ENCODE measurements at places on chromosomes 3 and 15.

DNA sequence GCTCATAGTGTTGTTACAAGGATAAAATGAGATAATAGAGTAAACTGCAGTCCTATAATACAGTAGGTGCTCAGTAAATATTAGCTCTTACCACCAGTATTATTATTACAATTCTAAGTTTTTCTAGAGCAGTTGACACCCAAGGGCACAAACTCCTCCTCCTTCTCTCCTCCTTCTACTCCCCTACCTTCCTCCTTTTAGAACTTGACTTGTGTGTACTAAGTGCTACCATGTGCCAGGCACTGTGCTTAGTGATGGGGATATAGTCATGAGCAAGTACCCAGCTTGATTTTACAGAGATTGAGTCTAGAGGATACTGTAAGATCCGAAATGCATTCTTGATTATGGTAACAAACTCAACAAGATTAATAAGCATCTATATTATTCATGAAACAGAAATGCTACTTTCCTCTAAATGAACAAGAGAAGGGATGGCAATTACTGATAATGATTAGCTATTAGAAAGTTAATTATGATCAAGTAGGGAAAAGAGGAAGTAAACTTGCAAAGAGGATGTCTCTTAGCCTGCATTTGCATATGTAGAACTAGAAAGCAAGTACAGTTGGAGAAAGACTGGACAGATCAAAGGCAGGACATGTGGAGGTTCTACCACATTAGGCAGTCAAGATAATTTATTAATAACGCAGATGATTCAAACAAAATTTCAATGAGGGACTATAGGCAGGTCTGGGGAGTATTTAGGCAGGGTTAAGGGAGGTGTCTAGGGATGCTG lies 72.3 kb downstream of the CLDN11 start:
- DNase-seq: peak; percentile 38

GRCh38 chr3:41202834-41203345 lies 3.6 kb downstream of the CTNNB1 start:
- DNase-seq: peak; percentile 38

- no peak for DNase-seq
Measured at GRCh38 chr15:39442898-39443297, 138.0 kb upstream of the THBS1 start.

- DNase-seq: no peak
Measured at GRCh38 chr3:48567090-48567489, 3.5 kb upstream of the UCN2 start.

DNA sequence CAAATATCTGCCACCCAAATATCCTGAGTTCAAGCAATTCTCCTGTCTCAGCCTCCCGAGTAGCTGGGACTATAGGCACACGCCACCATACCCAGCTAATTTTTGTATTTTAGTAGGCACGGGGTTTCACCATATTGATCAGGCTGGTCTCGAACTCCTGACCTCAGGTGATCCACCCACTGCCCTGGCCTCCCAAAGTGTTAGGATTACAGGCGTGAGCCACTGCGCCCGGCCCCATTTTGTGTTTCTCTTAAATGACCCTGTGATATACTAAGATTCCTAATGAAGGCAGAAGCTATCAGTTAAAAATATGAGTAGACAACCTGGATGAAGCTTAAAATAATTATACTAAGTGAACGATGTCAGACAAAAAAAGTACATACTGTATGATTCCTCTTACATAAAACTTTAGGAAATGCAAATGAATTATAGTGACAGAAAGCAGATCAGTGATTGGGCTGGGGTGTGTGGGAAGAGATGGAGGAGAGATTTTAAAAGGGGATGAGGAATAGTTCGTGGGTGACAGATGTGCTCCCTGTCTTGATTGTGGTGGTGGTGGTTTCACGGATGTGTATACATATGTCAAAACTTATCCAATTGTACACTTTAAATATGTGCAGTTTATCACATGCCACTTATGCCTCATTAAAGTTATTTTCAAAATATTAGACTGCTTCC lies 3.8 kb upstream of the KLHL40 start:
- DNase-seq: no peak

GRCh38 chr15:25173241-25174028 lies 218.6 kb downstream of the SNRPN start:
- no peak for DNase-seq

DNA sequence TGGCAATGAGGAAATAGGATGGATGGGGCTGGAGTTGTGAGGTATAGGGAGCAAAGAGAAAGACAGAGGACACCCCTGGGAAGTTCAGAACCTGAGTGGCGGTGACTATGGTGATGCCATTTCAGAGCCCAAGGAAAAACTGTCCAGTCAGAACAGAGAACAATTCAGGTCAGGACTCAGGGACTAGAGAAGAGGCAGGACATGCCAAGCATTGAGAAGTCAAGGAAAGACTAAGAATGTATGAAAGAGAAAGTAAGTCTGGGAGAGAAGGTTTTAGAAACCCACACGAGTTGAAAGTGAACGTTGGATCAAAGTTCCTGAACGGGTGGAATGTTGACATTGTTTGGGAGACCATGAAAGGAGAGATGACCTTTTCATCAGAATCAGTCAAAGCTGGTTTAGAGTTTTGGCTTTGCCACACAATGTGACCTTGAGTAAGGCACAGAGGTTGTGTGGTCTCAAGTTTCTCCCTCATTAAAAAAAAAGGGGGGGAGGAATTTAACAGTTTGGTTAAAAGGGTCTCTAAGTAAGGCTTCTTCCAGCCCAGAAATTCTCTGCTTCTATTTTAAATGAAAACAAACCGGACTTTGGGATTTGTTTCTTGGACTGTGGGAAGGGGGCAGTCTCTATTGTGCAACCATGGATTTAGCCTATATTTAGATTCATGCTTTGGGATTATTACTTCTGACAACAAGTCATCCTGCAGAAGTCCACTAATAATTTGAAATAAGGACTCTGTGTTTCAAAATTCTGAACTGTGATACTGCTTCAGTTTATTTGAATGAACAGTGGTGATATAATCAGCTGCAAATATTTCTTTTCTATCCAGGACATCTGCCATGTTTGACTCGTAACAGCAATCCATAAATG lies 315.9 kb upstream of the TBL1XR1 start:
- no peak for DNase-seq

GRCh38 chr3:31550452-31551251 lies 17.9 kb downstream of the STT3B start:
- peak; percentile 62 for DNase-seq

DNA sequence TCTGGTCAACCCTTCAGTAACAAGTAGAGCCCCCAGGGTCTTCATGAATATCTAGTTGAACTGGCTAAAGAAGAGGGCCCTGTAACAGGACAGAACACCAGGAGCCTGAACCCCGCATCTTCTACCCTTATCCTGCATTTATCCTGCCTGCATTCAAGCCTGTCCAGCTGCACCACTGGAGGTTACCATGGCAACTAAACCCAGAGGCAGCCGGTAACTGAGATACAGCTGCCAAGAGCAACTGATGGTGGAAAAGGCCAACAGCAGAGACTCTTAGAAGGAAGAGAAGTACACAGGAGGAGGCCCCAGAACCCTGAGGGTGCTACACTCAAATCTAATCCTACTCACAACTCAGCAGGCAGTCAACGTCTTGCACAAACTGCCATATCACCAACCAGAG lies 3.7 kb upstream of the PRKAR2A start:
- DNase-seq: peak; percentile 3

DNA sequence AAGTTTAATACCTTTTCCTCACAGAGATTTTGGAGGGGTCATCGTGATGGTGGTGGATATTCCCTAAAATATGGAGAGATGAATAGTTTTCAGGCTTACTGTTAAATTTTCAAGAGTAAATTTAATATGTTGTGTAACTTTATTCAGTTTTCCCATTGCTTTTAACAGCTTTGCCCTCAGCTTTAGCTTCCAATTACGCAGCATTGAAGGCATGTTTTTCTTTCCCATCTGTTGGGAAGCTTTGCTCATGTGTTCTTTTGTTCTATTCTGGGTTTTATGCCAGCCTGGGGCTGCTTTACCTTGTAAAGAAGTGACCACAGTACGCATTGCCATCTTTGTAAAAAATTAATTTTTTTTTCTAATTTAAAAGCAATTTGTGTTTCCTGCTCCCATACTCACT lies 151.5 kb downstream of the B3GALNT1 start:
- no peak for DNase-seq

- no peak for DNase-seq
Measured at GRCh38 chr3:6518709-6519345, 342.1 kb upstream of the GRM7 start.

DNA sequence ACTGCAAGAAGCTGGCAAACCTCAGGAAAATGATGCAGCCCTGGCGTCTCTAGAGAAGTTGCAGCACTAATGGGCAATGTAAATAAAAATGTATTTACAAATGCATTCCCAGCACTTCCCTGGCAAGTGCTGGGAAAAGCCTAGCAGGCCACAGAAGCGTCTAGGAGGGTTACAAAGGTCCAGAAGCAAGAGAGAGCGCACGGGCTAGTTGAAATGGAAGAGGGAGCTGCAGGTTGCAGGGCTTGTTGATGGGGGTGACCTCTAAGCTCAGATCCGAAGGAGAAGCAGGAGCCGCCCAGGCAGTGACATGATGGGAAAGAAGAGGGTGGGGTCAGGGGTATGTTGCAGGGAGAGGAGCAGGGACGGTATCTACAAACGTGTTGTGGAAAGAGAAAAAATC lies 2.7 kb upstream of the KNL1 start:
- DNase-seq: no peak

- DNase-seq: peak; percentile 33
Measured at GRCh38 chr3:16866571-16866970, 18.2 kb upstream of the PLCL2 start.

DNA sequence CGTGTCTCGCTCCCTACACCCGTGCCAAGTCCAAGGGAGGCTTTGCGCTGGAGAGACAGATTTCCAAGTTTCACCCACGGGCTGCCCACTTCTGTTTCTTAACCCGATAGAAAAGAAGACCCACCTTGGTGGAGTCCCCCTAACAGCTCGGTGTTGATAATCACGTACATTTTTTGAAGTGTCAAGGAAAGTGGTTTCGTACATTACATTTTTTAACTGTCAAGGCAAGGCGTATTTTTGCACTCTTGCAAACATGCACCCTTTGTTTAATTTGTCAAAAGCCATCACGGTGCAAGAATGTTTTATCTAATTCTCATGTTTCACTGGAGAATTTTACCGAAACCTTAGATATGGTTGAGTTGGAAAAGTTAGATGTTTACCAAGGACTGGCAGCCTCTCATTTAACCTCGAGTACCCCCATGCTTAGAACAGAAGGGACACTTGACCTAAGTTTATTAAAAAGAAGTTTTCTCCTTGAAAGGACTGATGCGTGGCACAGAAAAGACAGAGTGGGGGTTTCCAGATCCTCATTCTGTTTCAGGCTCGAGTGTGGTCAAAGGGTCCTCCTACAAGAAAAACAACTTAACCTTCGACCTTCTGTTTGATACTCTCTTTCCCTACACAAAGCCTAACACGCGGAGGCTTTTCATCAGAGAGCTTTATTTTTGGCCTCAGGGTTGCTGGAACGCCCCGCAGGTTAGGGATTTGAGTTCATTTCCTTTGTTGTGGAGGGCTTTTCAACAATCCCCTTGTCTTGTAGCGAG lies 882 bp downstream of the GXYLT2 start:
- no peak for DNase-seq

DNA sequence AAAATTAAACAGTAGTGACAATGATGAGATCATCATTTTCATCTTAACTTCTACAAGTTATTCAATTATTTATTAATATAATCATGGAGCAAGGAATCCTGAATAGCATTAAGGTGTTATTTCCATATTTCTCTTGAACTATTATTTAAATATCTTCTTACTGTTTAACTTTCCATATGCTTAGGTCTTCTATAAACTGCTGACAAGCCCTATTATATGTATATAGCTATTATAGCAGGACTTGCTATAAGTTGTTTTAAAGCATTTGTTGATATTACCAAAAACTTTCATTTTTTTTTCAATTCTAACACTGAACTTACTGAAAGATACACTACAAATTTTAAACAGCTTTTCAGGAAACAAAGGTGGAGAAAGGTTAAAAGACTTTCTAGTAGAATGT lies 76.7 kb downstream of the PLD1 start:
- no peak for DNase-seq

DNA sequence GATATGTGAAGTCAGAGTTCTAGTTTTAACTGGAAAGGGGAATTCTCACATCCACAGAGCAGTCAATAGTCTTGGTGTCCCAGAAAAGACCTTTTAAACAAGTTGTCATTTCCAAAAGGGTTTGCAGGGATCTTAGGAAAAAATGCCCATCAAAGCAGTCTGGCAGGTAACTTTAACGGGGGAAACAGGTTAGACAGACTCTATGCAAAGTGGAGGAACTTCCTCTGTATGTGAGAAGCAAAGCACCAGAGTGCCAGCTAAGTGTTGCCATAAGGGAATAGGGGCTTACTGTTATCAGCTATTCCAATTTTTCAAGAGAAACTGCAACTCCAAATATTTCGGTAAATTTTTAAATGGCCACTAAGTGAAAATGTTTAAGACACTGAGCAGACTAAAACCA lies 307.9 kb upstream of the MDFIC2 start:
- DNase-seq: no peak

- no peak for DNase-seq
Measured at GRCh38 chr15:101446518-101447167, 42.9 kb downstream of the PCSK6 start.

DNA sequence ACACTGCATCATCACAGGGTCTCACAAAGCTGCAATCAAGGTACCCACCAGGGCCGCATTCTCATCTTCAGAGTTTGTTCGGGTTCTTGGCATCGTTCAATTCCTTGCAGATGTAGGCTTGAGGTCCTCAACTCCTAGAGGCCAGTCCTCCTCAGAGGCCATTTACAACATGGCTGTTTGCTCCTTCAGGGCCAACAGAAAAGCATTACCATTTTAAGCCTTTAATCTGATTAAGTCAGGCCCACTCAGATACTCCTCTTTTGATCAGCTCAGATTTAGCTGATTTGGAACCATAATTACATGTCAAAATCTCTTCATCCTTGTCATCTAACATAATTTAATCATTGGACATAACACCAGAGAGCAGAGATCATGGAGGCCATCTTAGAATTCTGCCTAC lies 55.4 kb downstream of the BFSP2 start:
- no peak for DNase-seq

GRCh38 chr3:123348471-123349200 lies 100.3 kb downstream of the ADCY5 start:
- no peak for DNase-seq

DNA sequence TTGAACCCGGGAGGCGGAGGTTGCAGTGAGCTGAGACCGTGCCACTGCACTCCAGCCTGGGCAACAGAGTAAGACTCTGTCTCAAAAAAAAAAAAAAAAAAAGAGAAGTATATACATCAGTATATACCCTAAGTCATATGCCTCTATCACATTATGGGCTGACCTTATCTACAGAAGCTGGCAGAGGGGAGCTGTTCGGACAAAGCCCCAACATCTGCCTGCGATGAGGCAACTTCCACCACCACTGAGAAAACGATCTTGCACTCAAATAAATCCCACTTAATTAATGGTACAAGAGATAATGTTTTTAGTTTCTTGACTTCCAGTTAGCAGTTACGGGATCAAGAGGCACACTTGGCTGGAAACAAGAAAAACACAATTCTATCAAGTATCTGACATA lies 2.2 kb downstream of the GLT8D1 start:
- DNase-seq: no peak

GRCh38 chr15:59237924-59238331 lies 31.3 kb downstream of the LDHAL6B start:
- no peak for DNase-seq

- DNase-seq: no peak
Measured at GRCh38 chr3:23100106-23100505, 103.0 kb upstream of the UBE2E2 start.
